ENCODE measurements at places on chromosomes 2 and 18.

- no peak for DNase-seq
Observed at GRCh38 chr2:112699984-112700667, 20.7 kb upstream of the NT5DC4 start.

- peak; percentile 33 for DNase-seq
Observed at GRCh38 chr2:8631465-8632005, 50.3 kb upstream of the ID2 start.

DNA sequence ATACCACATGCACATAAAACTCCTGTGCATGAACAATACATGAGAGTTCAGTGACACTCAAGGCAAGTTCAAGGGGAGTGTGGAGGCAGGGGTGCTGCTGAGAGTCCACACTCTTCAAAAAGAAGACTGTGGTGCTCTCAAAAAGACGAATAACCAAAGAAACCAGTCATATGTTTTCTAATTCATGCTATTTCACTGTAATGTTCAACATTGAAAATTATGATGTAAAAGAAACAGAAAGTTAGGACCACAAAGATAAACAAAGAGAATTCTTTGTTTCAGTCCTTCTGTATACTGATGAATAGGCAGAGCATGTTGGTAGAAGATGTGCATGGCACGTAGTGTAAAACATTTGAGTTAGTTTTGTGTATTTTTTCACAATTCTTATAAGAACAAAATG is 864.2 kb upstream of the LRATD1 start:
- no peak for DNase-seq

DNA sequence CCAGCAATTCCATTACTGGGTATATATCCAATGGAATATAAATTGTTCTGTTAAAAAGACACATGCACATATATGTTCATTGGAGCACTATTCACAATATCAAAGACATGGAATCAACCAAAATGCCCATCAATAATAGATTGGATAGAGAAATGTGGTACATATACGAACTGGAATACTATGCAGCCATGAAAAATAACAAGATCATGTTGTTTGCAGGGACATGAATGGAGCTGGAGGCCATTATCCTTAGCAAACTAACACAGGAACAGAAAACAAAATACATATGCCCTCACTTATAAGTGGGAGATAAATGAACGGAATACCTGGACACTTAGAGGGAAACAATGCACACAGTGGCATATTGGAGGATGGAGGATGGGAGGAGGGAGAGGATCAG is 355.8 kb downstream of the CCDC85A start:
- no peak for DNase-seq

DNA sequence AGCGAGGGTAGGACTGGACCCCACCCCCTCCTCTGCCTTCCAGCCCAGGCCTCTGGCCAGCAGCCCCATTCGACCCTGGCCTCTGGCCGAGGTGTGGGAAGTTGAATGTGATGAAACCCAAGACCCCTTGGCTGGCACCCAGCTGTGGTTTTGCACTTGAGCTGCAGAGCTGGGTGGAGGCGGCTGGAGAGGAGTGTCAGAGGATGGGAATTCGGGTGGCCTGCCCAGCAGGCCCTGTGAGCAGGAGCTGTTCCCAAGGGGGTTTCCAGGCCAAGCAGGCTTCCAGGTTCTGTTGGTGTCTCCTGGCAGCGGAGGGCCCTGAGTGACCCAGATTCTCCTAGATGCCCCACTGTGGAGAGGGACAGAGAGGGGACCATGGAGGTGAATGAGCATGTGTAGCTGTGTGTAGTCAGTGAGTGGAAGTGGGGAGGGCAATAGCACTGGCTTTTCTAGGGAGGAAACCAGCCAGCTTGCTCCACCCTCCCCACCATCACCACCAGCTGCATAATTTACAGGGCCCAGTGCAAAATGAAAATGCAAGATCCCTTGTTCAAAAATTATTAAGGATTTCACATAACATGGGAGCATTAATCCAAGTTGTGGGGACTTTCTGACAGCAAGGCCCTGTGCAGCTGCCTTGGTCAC is 172.2 kb upstream of the HAAO start:
- peak; percentile 65 for DNase-seq

DNA sequence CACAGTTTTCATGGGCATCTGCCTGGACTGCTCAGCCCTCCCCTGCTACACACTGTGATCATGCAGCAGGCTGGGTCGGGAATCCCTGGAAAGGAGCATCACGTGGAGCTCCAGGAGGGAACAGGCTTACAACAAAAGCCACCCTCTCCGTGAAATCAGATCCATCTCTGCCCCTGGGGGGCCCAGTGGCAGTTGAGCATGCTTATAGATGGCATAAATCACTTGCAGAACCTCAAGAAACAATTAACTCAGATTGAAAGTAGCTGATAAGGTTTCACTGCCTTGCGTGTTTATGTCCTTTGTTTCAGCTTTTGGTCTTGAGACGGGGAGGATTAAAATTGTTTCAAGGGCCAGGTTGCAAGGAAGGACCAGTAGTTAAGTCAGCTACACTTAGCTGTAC is 354.8 kb upstream of the MEIS1 start:
- DNase-seq, result no peak

DNA sequence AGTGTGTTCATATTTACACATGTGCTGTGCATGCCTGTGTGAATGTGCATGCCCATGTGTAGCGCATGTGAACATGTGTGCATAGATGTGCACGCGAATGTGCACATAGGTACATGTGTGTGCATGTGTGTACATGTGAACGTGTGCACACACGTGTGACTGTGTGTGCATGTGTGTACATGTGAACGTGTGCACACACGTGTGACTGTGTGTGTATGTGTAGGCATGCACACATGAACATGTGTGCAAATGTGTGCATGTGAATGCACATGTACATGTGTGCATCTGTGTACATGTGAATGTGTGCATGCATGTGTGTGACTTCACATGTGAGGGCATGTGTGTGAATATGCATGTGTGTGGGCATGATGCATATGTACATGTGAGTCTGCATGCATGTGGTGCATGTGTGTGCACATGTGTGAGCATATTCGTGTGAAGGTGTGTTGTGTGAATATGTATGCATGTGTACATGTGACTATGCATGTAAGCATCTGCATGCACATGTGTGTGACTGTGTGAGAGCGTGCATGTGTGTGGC is 122.4 kb downstream of the PTGR3 start:
- DNase-seq, result no peak

- no peak for DNase-seq
Observed at GRCh38 chr18:63683152-63683551, 19.6 kb upstream of the SERPINB11 start.

DNA sequence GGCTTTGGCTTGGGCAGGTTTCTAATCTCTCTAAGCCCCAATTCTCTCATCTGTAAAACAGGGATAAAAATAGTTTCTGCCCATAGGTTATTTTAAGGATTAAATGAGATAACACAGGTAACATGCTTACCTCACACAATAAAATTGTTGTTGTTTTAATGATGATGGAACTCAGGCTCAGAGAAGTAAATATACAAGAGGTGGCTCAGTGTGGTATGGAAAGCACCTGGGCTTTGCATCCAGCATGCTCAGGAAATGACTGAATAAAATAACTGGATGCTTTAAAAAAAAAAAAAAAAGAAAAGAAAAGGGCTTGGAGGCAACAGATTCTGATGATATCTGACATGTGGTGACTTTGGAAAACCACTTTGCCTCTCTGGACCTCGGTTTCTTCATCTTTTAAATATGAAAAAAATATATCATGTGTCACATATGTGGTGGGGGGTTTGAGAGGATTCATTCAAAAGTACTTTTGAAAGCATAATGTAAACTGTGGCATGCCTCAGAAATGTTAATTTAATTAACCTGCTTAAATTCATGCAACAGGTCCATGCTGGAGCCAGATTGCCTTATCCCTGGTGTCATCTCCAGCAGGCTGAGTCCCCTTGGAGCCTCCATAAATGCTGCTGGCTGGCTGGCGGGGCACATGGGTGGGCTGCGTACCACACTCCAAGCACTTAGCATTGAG is 112.8 kb upstream of the CDC42EP3 start:
- DNase-seq, result no peak

- DNase-seq, result no peak
Observed at GRCh38 chr2:164457271-164457670, 164.0 kb downstream of the GRB14 start.

GRCh38 chr2:70086278-70086837 is 919 bp upstream of the PCBP1 start:
- peak; percentile 86 for DNase-seq

GRCh38 chr2:17793296-17793695 is 23.0 kb upstream of the MSGN1 start:
- no peak for DNase-seq

DNA sequence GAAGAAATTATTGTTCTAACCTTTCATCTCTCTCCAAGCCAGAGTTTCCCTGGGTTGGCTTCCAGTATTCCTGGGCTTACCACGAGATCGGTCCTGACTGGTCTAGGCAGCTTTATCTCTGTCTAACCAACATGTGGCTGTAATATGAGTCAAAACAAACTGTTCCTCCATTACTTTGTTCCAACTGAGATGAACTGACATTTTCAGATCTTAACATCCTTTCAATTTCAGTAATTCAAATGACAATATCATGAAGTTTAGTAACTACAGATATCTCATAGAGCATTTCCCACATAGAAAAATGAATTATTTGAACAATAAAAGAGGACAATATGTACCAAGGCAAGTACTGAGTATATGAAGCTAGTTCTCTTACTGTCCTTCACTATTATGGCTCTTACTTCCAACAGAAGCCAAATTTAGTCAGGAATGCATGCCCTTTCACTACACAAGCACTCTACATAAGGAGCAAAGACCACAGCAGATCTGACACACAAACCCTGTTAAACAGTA is 15.5 kb downstream of the SLC25A12 start:
- no peak for DNase-seq
